Stimulated activated CD8-positive, alpha-beta memory T cell treated with anti-CD3 and anti-CD28 coated beads, Interleukin-15, amount 100 ng/mL, for 4 hours (primary cell): ENCODE measurements at places on chromosomes 16 and 17.
A peak's percentile ranks its signal among the peaks of the same experiment; 100 is the strongest.

DNA sequence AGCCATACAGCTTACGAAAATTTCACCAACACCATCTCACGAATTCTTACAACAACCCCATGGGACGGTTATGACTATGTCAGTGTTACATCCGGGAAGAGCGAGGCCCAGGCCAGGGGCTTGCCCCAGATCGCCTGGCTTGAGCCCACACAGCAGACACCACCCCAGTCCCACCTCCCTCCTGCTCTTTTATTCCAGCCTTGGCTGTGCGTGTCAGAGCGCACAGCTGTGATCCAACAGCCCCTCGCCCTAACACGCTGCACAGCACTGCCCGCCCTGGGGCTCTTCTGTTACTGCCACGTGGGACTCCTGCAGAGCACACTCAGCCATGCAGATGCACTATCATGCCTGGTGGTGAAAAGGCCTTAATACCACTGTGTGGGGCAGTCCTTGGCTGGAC, 127.9 kb downstream of the ENGASE start:
- DNase-seq, result no peak

DNA sequence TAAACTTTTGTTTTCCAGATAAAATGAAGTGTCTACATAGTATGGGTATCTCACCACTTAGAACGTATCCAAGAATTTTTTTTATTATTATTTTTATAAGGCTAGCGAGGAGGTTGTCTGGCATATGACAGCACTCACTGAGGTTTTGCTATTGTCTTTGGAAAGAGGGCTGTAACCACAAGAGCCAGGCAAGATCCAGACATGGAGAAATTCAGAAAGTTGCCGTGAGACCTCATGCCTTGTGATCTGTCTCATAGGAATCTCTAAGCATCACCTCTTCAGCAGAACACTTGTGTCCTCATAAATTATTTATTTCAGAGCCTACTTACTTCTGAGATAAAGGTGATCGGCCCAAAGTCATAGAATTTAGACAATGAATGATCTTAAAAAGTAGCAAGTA, 410.8 kb downstream of the CDH11 start:
- DNase-seq, result no peak

- DNase-seq, result no peak
Measured at GRCh38 chr17:47179141-47179540, 10.0 kb downstream of the CDC27 start.

GRCh38 chr17:55386796-55387332, 34.8 kb downstream of the MMD start:
- DNase-seq, result no peak

GRCh38 chr16:9415545-9415944, 324.1 kb downstream of the HAPSTR1 start:
- DNase-seq, result no peak

GRCh38 chr16:6335072-6335471, 997.6 kb upstream of the RBFOX1 start:
- no peak for DNase-seq

GRCh38 chr17:44293509-44294226, 14.7 kb upstream of the RUNDC3A start:
- DNase-seq, result no peak

DNA sequence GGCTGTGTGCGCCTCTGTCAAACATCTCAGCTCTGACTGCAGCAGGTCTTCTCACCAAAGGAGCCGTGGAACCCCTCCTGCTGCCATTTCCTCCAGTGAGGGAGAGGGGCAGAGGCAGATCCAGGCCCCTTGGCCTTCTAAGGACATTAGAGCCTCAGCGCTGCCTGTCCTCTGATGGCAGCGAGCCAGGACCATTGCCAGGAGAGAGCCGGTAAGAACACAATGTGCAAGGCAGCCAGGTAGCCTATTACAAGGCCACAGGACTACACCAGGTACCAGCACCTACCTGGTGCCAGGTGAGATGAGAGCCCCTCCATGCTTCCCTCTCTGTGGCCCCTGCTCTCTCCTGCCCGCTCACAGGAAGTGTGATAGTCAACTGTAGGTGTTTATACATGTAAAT, 11.0 kb downstream of the LRRC75A start:
- no peak for DNase-seq

GRCh38 chr17:83194761-83195329, 115.4 kb downstream of the METRNL start:
- DNase-seq, result no peak

GRCh38 chr17:3834811-3835210, 11.2 kb downstream of the NCBP3 start:
- no peak for DNase-seq

- no peak for DNase-seq
Measured at GRCh38 chr17:51427323-51427811, 167.0 kb downstream of the UTP18 start.

GRCh38 chr16:11543661-11544393, 42.9 kb downstream of the LITAF start:
- no peak for DNase-seq

DNA sequence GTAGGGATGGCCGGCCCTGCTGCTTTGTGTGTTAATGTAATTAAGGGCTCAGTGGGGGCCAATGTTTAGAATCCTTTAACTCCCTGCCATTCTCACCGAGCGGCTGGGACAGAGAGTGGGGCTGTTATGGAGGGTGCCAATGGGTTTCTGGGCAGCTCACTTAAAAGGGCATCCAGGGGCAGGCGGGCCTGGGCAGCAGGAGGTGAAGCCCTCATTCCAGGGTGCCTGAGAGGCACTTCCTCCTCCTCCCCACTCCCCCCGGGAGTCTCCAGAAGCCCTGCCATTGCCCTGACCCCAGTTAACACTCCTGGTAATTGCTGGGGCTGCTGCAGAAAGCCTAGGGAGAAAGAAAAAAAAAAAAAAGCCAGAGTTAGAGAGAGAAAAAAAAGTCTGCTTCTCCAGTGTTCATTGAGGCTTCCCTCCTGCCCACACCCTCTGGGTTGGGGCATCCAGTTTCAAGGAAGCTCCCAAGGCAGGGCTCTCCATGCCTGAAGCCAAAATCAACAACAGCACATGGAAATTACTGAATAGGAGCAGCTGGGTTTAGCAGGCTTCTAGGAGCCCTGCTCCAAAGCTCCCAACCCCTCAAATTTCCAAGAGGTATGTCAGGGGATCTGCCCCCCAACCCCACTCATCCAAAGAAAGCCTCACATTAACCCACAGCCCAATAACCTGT, 28.0 kb downstream of the CUEDC1 start:
- DNase-seq, result no peak

- no peak for DNase-seq
Measured at GRCh38 chr16:48556913-48557351, 53.0 kb downstream of the N4BP1 start.

GRCh38 chr16:81940781-81941560, 70.3 kb downstream of the SDR42E1 start:
- DNase-seq, result no peak

GRCh38 chr17:3843935-3844516, 2.0 kb downstream of the NCBP3 start:
- peak; percentile 17 for DNase-seq

GRCh38 chr16:12612598-12613101, 191.0 kb downstream of the CPPED1 start:
- no peak for DNase-seq

- no peak for DNase-seq
Measured at GRCh38 chr16:83354015-83354414, 453.8 kb upstream of the HSBP1 start.

- DNase-seq, result no peak
Measured at GRCh38 chr17:80637048-80637781, 92.6 kb downstream of the RPTOR start.
